LHCN-M2 (cell line): ENCODE measurements at places on chromosomes 3 and 15. TPM values are rescaled to one million over a fixed set of nuclear protein-coding genes. Genes with fewer than 3 reads are reported as not detected.

Gene NECTIN3
- 44.6 and 57.3 TPM in 2 replicates for total RNA-seq

Gene MLF1
- total RNA-seq: 10.7 and 11.5 TPM in 2 replicates

Gene FAM43A
- total RNA-seq: 1.3 and 1.8 TPM in 2 replicates

Gene PRRT3
- 1.4 and 2.5 TPM in 2 replicates for total RNA-seq

Gene NMNAT3
- not detected in 2 replicates for total RNA-seq

Gene CAMKV
- total RNA-seq: 0.06 TPM in 1 of 2 replicates, not detected in the other

Gene ZMYND10
- 1.3 and 1.9 TPM in 2 replicates for total RNA-seq

Gene CNBP
- total RNA-seq: 370 and 371 TPM in 2 replicates

Gene FEM1B
- total RNA-seq: 28.0 and 32.2 TPM in 2 replicates

Gene GCNT3
- total RNA-seq: 0.23 and 2.2 TPM in 2 replicates

Gene ATP10A
- total RNA-seq: 0.69 and 0.96 TPM in 2 replicates

Gene AMOTL2
- total RNA-seq: 72.0 and 82.3 TPM in 2 replicates

Gene RPL15
- total RNA-seq: 1,343 and 2,157 TPM in 2 replicates

Gene FANCD2OS
- not detected in 2 replicates for total RNA-seq

Gene IMPG2
- total RNA-seq: 0.19 and 0.23 TPM in 2 replicates

Gene CISH
- total RNA-seq: 0.58 and 1.6 TPM in 2 replicates

Gene FOXL2
- 6.3 and 7.4 TPM in 2 replicates for total RNA-seq

Gene GRAMD2A
- 0.06 TPM in 1 of 2 replicates, not detected in the other for total RNA-seq

Gene CADM2
- not detected in 2 replicates for total RNA-seq

Gene KIF23
- total RNA-seq: 134 and 149 TPM in 2 replicates

Gene SYNPR
- total RNA-seq: not detected in 2 replicates

Gene ADAMTS7
- 35.1 and 35.2 TPM in 2 replicates for total RNA-seq
